ENCODE measurements at places on chromosomes 11 and 22.

- no peak for DNase-seq
These were observed 24.3 kb upstream of the PICK1 start for GRCh38 chr22:38032681-38033521.

DNA sequence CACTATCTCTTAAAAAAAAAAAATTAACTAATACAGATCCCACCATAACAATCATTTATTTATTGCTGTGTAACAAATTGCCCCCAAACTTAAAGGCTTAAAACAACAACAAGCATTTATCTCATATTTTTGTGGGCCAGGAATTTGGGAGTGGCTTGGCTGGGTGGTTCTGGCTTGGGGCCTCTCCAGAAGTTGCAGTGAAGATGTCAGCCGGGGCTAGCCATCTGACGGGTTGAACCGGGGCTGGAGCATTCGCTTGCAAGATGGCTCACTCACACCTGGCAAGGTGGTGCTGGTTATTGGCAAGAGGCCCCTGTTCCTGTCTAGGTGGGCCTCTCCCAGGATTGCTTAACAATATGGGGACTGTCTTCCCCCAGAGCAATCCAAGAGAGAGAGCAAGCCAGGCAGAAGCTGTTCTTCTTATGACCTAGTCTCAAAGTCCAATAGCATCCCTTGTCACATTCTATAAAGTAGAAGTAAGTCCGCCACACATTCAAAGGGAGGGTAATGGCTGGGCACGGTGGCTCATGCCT is 29.5 kb downstream of the ACO2 start:
- DNase-seq = no peak

GRCh38 chr11:43923406-43924111 is 18.9 kb upstream of the C11orf96 start:
- no peak for DNase-seq

DNA sequence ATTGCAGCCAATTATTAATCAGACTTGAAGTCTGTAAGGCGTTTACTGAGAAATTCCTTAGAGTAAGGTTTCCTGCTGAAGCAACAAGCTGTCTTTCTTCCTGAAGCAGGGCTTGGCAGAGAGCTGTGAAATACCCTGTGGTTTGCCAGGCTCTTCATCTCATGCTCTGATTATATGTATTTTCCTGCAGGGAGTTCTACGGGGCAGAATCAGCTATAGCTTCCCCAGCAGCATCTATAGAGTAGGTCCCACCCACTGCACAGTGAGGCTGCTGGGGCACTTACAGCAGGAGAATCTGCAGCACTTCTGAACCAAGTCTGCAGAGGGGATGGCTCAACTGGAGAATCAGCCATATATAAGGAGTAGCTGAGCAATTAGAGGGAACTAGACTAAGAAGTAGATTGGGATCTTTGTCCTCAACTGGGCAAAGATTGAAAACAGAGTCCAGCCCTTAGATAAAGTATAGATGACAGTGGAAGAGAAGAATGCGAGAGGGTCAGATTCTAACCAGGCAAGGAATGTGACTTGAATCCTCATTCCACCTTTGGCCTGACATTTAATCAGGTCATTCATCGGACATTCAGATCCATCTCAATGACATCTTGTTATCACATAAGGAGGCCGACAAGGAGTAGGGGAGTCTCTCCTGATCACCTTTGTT is 37.6 kb downstream of the CNTF start:
- no peak for DNase-seq

DNA sequence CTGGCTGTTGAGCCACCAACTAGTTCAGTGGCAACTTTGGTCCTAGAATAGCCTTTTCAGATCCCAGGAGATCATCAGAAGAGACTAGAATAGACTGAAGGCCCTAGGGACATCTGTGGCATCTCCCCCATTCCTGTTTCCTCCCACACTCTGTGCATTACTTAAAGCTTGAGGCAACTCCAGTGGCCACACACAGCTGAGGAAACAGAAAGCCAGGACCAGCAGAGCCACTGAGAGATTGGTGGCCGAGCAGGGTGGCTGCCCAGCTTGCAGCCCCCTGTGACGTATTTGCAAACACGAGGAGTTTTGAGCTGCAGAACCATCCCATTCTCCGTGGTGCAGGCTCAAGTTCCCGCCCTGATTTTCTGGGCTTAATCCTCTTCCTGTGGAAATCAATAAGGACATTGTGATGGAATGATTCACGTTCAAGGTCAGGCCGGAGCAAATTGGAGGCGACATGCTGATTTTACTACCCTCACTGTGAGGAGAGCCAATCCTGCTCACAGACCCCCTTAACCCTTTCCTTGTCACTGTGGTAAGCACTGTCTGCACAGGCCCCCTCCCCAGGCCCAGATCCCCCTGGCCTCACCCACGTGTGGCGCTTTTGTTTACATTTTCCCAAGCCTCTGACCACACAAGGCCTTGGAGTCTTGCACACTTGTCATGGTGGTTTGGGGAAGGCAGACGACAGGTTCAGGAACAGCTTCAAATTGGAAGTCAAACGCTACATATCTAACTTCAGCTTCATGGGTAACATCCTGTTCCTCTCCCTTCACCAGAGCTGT is 69.1 kb upstream of the MYOD1 start:
- DNase-seq = no peak

GRCh38 chr11:35009191-35009943 is 92.9 kb downstream of the PDHX start:
- no peak for DNase-seq

DNA sequence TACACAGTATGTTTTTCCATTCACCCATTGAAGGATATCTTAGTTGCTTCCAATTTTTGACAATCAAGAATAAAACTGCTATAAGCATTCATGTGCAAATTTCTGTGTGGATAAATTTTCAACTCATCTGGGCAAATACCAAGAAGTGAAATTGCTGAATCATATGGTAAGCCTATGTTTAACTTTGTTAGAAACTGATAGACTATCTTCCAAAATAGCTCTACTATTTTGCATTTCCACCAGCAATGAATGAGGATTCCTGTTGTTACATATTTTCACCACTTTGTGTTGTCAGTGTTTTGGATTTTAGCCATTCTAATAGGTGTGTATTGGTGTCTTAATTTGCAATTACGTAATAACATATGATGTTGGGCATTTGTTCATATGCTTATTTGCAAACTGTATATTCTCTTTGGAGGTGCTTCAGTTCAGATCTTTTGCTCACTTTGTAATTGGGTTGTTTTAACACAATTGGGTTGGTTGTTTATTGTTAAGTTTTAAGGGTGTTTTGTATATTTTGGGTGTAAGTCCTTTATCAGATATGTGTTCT is 49.2 kb upstream of the FAM181B start:
- no peak for DNase-seq
